ENCODE measurements at places on chromosomes 4 and X. TPM values are rescaled to one million over a fixed set of nuclear protein-coding genes. Genes with fewer than 3 reads are reported as not detected.

ASB5 gene
- not detected for total RNA-seq

SAGE1 gene
- not detected for total RNA-seq

RTL5 gene
- total RNA-seq: 0.21 TPM

TAPT1 gene
- total RNA-seq: 27.2 TPM

SERPINA7 gene
- total RNA-seq: not detected

SPANXC gene
- not detected for total RNA-seq

TMEM47 gene
- not detected for total RNA-seq

TEX13D gene
- not detected for total RNA-seq

FAM184B gene
- total RNA-seq: not detected

IL3RA gene
- total RNA-seq: 3.4 TPM

BEND2 gene
- not detected for total RNA-seq

G6PD gene
- 75.0 TPM for total RNA-seq

HSFX1 gene
- 0.58 TPM for total RNA-seq

PNMA3 gene
- 0.90 TPM for total RNA-seq

NDUFC1 gene
- 53.5 TPM for total RNA-seq

TMSB15C gene
- total RNA-seq: 3.1 TPM

DCAF4L1 gene
- 0.21 TPM for total RNA-seq

FAM149A gene
- 0.33 TPM for total RNA-seq

OTUD4 gene
- 86.4 TPM for total RNA-seq

TGIF2LX gene
- not detected for total RNA-seq

DMRTC1 gene
- not detected for total RNA-seq

PABPC1L2B gene
- not detected for total RNA-seq

UCP1 gene
- not detected for total RNA-seq

NHS gene
- total RNA-seq: 6.8 TPM

ADH7 gene
- total RNA-seq: not detected

FGD1 gene
- total RNA-seq: 0.14 TPM

FANCB gene
- 18.9 TPM for total RNA-seq

MAGEB1 gene
- total RNA-seq: not detected

MAGED4B gene
- total RNA-seq: 0.52 TPM

SLC34A2 gene
- total RNA-seq: not detected

SEPSECS gene
- 13.2 TPM for total RNA-seq

KIAA1210 gene
- not detected for total RNA-seq

NAP1L2 gene
- 2.1 TPM for total RNA-seq

MAGEA9 gene
- total RNA-seq: not detected

TLR2 gene
- total RNA-seq: 0.47 TPM

ZGRF1 gene
- 32.4 TPM for total RNA-seq

ENPP6 gene
- 1.2 TPM for total RNA-seq

PRRG3 gene
- total RNA-seq: not detected

CSAG2 gene
- not detected for total RNA-seq

SLAIN2 gene
- 80.2 TPM for total RNA-seq

NMU gene
- not detected for total RNA-seq

GAGE12D gene
- total RNA-seq: not detected

TCEANC gene
- 4.2 TPM for total RNA-seq

DKC1 gene
- total RNA-seq: 196 TPM

SFRP2 gene
- not detected for total RNA-seq

ARSJ gene
- total RNA-seq: not detected

GIMD1 gene
- not detected for total RNA-seq

HPSE gene
- 17.7 TPM for total RNA-seq

MAGEA8 gene
- not detected for total RNA-seq

SYN1 gene
- total RNA-seq: 0.49 TPM

PF4V1 gene
- total RNA-seq: not detected

PAGE2 gene
- not detected for total RNA-seq

DUSP9 gene
- 0.19 TPM for total RNA-seq

PRDM8 gene
- 3.6 TPM for total RNA-seq

CXCL9 gene
- total RNA-seq: 0.14 TPM

NHSL2 gene
- 0.07 TPM for total RNA-seq

CTAG1B gene
- total RNA-seq: not detected

Data from activated CD4-positive, alpha-beta T cell treated with anti-CD3 and anti-CD28 coated beads, Interleukin-2, amount 10 ng/mL, durations not matched to agents 24 days and 14 days (primary cell).